ENCODE measurements at places on chromosomes 11 and 22. TPM values are rescaled to one million over a fixed set of nuclear protein-coding genes. Genes with fewer than 3 reads are reported as not detected.

The RHBDD3 gene
- total RNA-seq = 58.0 TPM

The DCHS1 gene
- 77.3 TPM for total RNA-seq

The ALG9 gene
- 48.5 TPM for total RNA-seq

- no peak for DNase-seq
- H3K4me3 ChIP-seq = no peak overlapping the region
- no peaks in the 10 kb centered on the region for H3K36me3 ChIP-seq
- no peak overlapping the region for H3K27ac ChIP-seq
- peaks cover 17% of the 10 kb centered on the region for H3K4me1 ChIP-seq
Measured at GRCh38 chr11:88404932-88405710, 67.6 kb upstream of the CTSC start.

DNA sequence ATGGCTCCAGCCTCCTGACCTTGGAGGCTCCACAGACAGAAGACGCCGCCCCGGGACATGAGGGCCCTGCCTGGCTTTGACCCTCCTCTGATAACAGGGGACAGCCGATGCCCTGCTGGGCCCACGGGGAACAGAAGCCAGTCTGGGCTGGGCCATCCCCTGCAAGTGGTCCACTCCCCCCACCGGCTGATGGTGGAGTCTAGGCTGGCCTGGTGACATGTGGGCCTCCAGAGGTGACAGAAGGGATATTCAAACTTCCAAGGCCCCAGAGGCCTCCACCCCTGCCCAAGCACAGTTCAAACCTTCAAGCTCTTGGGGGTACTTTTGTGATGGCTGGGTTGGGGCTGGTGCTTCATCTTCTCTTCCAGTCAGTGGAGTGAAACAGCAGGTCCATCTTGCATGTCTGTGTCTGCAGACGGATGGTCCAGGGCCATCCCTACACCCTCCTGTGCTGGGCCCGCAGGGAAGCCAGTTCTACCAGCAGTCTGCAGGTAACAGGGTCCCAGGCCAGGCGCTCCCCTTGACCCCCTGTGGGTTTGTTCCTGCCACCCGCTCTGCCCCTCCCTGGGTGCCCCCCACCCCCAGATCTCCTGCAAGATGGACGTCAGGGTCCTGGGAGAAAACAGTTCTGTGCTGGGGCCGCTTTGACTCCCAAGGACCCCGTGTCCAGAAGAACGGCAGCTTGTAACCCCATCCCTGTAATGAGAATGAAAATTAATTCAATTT, 929.9 kb downstream of the BRD1 start:
- peaks cover 13% of the 10 kb centered on the region for H3K27me3 ChIP-seq
- no peak for DNase-seq
- H3K36me3 ChIP-seq = no peaks in the 10 kb centered on the region

DNA sequence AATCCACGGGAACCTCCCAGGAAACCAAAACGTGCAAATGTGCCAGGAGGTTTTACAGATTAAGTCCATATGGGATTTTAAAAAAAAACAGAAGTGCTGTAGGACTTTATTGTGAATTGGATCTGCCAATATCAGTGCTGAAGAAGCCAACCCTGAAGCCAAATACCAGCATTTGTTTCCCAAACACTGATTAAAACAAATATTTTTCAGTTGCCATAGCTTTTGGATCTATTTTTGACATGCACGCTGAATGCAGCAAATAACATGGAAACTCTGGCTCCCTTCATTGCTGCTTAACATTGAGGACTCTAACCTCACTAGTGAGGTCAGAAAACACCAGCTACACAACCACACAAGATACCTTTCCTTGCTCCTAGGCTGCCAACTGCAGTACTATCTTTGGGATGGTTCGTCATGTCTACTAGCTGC, 28.4 kb upstream of the SIK2 start:
- H3K4me1 ChIP-seq = peaks cover 21% of the 10 kb centered on the region
- H3K4me3 ChIP-seq = no peak overlapping the region
- H3K27me3 ChIP-seq = no peaks in the 10 kb centered on the region
- H3K36me3 ChIP-seq = no peaks in the 10 kb centered on the region

GRCh38 chr11:18172666-18173065, at the start of gene MRGPRX4:
Gene MRGPRX4 (plus strand): TSS chr11:18172837. CDS start chr11:18173257, 420 bp downstream.
- peaks cover 74% of the 10 kb centered on the region for H3K27me3 ChIP-seq
- H3K27ac ChIP-seq = no peak within 1 kb of the TSS
- DNase-seq = no peak
- H3K4me3 ChIP-seq = no peak within 1 kb of the TSS

DNA sequence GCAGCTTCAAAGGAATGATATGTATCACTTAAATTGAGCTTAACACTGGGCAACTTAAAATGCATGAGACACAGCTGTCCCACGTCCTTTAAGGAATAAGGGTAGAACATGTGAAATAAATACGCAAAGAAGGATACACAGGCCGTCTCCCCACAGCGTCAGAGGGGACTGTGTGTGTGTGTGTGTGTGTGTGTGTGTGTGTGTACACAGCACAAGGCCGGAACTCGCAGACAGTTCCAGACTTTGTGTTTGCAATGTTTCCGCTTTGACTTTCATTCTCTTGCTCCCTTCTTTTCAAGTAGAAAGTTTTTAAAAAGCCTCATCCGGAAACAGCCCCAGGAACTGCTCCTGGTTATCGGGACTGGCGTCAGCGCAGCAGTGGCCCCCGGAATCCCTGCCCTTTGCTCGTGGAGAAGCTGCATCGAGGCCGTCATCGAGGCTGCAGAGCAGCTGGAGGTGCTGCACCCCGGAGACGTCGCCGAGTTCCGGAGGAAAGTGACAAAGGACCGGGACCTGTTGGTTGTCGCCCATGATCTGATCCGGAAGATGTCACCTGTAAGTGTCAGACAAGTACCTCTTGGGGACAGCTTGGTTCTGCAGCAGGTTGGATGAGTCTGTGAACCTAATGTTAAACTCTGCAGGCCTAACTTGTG, 13.3 kb downstream of the FAM118A start:
- peaks cover 31% of the 10 kb centered on the region for H3K36me3 ChIP-seq
- H3K4me1 ChIP-seq = peaks cover 19% of the 10 kb centered on the region
- no peak for DNase-seq
- H3K27ac ChIP-seq = no peak overlapping the region
- no peak overlapping the region for H3K4me3 ChIP-seq
- no peaks in the 10 kb centered on the region for H3K27me3 ChIP-seq

GRCh38 chr11:17257196-17257595, 19.3 kb upstream of the NUCB2 start:
- H3K27me3 ChIP-seq = no peaks in the 10 kb centered on the region
- no peak overlapping the region for H3K4me3 ChIP-seq
- DNase-seq = no peak
- H3K36me3 ChIP-seq = no peaks in the 10 kb centered on the region
- H3K27ac ChIP-seq = no peak overlapping the region
